ENCODE measurements at places on chromosomes 1 and 21.

DNA sequence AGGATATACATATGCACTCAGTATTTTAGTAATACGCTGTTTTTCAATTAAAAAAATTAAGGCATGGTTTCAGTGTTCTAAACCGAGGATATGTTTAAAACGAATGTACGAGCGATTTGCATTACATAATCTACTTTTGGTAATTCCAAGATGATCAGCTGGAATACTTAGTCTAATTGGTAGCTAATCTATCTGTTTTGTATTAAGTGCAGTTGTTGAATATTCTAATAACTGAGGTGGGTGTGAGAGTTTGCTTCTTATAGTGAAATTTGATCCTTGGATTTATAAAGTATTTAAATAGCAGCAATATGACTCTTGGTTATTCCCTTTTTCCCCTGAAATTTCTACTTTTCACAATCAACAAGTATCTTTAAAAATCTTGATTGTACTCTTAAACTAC is 1.3 kb downstream of the RNF2 start:
- DNase-seq = no peak

DNA sequence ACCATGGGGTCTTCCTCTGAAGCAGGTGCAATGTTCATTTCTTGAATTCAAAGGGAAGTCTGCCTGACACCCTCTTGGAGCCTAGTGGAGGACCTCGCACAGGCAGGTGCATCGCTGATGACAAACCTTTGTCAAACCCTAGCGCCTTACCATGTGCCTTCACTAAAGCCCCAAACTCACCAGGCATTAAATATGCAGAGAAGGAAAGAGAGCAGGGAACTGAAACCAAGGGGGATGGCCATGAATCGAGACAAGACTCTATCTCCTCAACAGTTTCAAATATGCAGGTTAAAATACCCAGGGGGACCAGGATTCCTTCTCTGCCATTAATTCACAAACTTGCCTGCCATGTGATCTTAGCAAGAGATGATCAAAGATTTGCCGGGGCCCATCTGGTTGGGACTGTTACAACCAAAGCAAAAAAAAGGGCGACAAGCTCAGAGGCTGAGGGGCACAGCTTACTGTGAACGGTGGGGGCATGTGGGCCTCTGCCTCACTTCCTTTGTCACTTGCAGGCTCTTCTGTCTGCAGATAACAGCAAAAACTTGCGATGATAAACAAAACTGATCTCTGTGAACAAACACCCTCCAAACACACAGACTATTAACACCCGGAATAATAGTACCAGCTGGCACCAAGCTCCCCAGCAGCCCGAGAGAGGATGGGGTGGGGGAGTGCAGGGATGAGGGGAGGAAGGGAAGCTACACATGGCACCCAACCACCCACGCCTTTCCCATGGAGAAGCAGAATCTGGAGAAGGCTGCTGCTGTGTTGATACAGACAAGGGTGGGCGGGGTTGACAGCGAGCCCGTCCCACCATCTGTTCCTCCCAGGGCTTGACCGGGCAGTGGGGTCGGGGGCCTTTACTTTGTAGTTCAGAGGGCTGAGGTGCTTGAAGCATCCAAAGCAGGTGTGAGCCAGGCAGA is 33.9 kb downstream of the TMEM63A start:
- DNase-seq = no peak

- DNase-seq = no peak
These were observed 34.6 kb upstream of the PDE4B start for GRCh38 chr1:65758128-65758527.

GRCh38 chr1:24045771-24046170 is 65.6 kb upstream of the SRSF10 start:
- DNase-seq = no peak

DNA sequence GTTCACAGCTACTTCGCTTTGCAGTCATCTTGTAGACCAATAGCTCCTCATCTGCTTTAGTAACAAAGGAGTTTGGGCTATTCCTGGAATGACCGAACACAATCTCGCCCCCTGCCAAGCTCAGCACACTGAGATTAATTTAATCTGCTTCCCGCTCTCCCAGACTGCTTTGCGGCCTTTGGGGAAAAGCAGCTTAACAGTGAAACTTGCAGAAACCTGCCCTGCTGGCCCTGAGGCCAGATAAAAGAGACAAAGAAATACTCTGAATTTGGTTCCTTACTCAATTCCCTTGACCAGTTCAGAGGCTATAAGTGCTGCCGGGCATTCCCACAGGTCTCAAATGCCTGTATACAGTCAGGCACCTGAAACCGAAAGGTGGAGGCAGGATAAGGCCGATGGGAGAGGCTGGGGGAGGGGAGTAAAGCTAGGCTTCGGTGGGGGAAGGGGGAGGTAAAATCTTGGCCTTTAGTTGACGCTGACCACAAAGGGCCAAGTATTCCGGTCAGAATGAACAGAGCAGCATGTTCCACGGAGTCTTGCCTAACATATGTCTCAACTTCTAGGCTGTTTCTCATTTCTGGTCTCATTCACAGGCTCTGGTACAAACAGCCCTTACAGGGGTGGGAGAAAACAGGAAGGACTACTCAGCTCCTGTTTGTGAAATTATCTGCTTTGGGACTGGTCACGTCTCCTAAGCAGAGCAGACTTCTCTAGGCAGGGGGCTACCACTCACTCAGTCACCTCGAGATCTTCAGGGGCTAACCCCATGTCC is 17.7 kb upstream of the A3GALT2 start:
- DNase-seq = no peak

DNA sequence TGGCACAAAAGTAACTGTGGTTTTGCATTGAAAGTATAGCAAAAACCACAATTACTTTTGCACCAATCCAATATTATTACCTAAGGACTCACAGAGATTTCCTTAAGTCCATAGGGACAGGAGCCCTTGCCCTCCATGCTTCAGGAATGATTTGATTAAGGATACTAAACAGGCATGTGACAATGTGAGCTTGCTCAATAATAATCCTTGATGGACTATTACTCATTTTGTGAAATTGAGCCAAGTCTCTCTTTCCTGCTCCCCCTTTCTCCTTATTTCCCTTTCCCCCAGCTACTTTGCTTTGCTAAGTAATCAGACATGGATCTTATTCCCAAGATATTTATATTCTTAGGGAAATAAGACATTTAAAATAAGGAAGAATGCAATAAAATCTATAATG is 21.6 kb upstream of the RGL1 start:
- no peak for DNase-seq

DNA sequence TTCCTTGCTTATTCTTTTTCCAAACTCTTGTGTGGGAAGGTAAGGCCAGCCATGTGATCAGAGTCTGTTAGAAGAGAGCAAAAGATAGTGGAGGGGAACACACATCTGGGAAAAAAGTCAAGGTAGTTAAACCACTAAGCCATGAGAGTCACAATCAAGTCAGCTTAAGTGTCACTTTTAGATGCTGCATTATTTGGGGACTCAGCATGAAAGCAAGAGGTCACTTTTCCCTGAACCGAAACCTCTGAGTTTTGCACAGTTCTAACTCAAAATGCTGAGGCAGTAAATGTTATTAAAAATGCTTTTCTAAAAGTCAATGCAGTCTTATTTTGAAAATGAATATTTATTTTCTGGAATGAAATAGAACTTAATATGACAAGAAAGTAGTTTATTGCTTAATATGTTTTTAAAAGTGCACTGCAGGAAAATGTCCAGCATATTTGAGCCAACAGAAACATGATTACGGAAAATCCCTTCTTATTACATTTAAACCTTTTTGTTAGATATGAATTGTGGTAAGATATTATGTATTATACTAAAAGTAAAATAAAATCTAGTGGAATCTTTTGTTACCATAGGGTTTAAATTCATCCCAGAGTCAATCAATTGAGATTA is 69.3 kb downstream of the RBM11 start:
- no peak for DNase-seq

GRCh38 chr1:154104433-154105082 is 50.3 kb downstream of the NUP210L start:
- no peak for DNase-seq

DNA sequence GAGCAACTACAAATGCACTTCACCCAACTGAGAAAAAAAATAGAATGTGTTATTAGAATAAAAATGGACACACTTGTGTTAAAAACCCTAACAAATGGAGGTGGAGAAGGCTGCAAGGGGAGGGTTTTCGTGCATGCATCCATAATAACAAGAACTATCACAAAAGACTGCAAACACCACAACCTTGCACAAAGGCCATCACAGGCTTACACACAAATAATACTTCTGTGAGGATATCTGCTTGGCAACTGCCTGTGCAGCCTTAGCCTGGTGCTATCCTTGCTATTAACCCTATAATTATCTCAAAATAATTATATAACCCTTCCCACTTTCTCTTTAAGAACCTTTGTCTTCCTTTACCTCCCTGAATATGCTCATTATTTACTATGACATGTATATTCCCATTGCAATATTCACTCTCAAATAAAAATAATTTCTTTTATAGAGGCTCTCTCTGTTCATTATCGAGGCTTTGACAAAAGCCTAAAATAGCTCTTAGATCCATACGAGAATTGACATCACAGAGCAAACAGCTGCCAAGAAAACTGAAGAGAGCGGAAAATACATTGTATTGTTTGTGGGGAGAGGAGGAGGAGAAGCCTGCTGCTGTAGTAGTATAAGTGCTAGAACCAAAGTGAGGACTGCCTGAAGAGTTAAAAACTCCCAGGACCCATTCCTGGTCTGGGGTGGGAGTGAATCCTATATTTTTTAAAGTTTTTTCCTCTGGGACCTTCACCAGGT is 1768.7 kb downstream of the BRINP3 start:
- peak; percentile 15 for DNase-seq

DNA sequence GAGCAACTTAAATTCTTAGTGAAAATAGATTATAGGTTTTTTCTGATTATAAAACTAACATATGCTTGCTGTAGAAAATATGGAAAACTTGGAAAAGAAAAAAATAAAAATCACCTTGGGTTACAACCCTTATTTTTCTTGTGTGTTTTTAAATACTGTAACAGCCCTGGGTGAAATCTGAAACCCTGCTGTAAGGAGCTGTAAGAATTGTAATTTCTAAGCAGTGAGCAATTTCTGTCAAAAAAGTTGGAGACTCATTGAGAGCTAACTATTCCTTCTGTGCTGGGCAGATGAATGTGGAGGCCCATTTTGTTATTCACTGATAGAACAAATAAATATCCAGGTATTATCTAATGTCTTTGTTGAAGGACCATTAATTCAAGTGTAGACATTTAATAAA is 42.6 kb downstream of the ADCY10 start:
- no peak for DNase-seq

DNA sequence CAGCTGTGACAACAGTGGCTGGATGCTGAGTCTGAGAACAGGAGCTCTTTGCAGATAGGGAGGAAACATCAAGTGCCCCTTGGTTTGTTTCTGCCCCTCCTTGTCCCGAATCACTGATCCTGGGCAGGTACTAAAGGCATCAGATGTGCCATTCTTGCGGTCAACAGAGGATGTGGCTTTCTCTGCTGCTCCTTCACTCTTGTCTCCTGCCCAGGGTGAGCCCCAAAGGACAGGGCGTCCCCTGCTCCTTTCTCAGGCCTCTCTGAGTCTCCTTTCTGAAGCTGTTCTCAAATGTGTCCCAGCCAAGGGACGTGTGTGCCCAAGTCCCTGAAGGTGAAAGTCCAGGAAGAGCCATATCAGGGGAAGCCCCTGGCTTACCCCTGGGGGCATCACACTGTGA is 31.7 kb downstream of the SLC37A1 start:
- no peak for DNase-seq

GRCh38 chr1:1264868-1265272 is 8.8 kb downstream of the UBE2J2 start:
- no peak for DNase-seq

DNA sequence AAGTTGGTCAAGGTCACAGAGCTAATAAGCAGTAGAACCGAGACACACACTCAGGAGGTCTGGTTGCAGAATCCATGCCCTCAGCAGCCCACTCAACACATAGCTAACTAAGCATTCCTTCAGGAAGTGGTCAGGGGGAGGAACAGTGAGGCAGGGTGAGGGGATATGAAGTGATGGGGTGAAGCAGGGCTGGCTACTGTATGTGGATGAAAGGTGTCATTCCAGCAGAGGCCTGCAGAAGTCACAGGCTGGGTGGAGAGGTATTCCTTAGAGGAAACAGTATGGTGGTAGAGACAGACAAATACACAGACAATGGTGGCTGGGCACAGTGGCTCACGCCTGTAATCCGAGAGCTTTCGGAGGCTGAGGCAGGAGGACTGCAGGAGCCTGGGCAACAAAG is 14.1 kb downstream of the TMCO4 start:
- no peak for DNase-seq

DNA sequence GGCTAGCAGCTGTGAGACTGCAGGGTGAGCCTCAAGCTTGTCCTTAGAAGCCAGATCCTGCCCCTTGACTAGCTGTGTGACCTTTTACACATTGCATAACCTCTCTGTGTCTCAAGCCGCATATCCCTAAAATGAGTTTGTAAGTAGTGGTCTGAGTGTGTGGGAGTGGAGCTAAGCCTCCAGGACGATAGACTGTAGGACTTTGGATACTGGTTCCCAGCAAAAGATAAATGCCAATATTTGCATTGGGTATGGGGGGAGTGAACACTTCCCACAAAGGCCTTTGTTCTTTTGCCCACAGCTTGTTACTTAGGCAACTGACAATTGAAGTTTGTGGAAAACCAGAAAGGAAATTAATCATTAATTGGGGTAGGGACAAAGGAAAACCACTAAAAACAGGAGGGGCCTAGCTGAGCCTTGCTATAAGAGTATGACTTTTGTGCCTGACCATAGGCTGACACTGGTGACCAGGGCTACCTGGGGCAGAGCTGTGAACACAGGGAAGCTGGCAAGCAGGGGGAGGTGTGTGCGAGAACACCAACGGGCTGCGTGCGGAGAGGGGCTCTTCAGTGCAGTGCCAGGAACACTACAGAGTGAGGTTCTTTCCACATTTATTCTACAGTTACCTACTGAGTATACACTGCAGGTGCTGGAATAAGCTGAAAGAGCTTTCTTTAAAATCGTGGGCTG is 102.4 kb upstream of the ETV3 start:
- no peak for DNase-seq

DNA sequence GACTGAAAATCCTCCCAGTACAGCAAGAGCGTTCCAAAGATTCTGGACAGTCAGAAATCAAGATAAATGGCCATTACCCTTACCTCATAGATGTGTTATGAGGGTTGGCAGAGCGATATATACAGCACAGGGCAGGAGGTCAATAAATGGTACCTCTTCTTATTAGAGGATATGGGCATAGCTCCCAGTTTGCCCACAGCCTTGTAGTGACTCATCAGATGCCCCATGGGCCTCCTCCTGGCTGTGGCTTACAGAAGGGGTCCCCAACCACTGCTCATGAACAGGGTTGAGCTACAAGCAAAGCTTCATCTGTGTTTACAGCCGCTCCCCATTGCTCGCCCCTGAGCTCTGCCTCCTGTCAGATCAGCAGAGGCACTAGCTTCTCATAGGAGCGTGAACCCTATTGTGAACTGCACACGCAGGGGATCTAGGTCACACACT is 7.3 kb upstream of the IFNGR2 start:
- no peak for DNase-seq

GRCh38 chr1:156922986-156923669 is 2.7 kb downstream of the LRRC71 start:
- no peak for DNase-seq

GRCh38 chr1:117860896-117861610 is 68.4 kb downstream of the GDAP2 start:
- DNase-seq = no peak
